ENCODE measurements at places on chromosomes 5 and 9. TPM values are rescaled to one million over a fixed set of nuclear protein-coding genes. Genes with fewer than 3 reads are reported as not detected.

Gene WNT8A
- not detected for total RNA-seq

Gene C5
- total RNA-seq: 0.90 TPM

Gene SPINK13
- not detected for total RNA-seq

Gene PTPRD
- 1.8 TPM for total RNA-seq

Gene CTXN3
- not detected for total RNA-seq

Gene LHFPL2
- 28.5 TPM for total RNA-seq

Gene GCNT4
- total RNA-seq: 3.4 TPM

Gene PCDHGB5
- 21.7 TPM for total RNA-seq

Gene FRRS1L
- total RNA-seq: not detected

Gene TAF1L
- not detected for total RNA-seq

Gene CER1
- not detected for total RNA-seq

Gene GRIN1
- total RNA-seq: not detected

Gene TNC
- 0.18 TPM for total RNA-seq

Gene PCSK1
- total RNA-seq: 1.1 TPM

Gene CATSPER3
- total RNA-seq: not detected

Gene NTRK2
- 1.5 TPM for total RNA-seq

Gene TEX48
- total RNA-seq: not detected

Gene ABHD17B
- 10.0 TPM for total RNA-seq
